ENCODE measurements at places on chromosomes 11 and 22.

DNA sequence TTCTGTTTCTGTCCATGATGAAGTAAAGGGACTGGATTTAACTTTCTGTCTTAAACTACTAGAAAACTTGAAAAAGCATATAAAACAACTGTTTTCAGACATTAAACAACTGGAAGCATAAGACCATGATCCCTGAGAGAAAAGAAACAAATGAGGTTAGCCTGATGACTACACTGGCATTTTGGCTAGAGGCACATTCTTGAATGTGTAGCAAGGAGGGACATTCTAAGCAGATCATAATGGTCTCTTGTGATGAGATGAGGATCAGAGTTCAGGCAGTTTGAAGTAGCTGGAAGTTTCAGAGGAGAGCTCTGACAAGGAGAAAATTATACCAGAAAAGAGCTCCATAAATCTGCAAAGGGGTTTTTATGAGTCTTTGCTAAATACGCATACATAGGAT lies 75.4 kb downstream of the AASDHPPT start:
- no peak for DNase-seq

DNA sequence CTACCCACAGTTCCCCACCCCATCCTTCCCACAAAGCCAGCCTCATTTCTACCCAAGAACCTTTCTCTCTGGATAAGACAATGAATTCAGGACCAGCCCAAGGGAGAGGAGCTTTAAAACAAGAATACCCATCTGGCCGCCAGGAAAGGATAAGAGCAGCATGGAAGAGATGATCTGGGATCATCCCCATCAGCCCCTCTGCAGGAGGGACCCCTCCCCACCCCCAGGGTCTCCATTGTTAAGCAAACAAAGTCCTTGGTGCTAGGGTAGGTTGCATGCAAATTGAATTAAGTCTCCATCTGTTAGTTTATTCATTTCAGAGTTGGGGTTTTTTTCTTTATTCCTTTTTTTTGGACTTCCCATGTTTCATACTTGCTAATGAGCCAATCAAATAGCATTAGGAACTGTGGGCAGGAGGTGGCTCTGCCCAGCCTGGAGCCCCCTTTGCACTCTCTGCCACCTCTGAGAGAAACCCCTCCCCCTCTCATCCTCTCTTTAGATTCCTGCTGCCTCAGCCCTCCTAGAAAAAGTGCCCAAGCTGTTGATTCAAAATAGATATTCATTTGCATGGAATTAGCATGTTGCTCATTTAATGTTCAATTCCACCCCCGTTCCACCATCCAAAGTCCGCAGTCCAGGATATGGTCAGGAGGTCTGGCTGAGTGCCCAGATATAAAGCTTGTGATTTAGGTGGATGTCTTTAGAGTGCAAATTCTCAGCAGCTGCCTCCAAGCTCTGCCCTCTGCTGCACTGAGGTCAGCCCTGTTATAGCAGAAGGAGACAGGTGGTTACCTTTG lies 138.5 kb upstream of the NCAM1 start:
- DNase-seq: no peak

DNA sequence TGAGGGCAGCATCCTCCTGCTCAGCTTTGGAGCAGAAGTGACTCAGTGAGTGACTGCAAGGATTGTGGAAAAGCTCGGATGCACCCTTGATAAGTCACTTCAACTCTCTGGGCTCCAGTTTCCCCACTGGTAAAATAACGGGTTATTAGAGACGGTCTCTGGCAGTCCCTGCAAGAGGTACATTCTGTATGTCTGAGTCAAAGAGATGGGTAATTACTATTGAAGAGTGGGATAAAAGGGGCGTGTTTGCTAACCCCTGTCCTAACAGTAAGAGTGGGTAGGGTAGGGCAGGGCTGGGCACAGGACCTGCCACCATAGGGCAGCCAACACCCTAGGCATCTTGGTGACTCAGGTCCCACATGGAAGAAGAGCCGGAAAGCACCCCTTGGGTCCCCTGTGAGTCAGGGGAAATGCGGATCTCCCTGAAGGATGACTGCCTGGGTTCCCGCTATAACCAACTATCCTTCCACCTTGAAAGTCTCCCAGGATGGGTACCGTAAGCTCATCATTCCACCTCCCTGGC lies 7.3 kb upstream of the AHNAK start:
- DNase-seq: no peak

DNA sequence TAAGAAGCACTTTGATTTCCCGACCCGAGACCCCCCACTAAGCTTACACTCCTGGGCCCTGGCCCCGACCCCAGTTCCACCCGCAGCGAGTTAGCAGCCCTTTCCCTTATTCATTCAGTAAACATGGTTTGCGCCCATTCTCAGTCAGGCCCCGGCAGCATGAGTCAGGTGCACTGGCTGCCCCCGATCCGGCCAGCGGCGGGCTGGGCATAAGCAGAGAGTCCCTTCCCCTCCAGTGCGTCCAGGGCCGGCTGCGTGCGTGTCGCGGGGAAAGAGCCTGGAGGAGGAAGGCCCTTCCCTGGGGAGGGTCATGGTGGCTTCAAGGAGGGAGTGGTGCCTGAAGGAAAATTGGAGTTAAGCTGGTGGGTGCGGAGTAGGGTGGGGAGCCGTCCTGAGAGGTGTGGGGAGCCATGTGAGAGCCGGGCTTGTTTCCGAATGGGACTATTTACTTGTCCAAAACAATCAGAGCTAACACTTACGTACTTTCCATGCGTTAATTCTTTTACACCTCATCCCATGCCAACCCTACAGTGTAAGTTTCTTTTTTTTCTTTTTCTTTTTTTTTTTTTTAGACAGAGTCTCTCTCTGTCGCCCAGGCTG lies 657 bp downstream of the IGHMBP2 start:
- peak; percentile 9 for DNase-seq

DNA sequence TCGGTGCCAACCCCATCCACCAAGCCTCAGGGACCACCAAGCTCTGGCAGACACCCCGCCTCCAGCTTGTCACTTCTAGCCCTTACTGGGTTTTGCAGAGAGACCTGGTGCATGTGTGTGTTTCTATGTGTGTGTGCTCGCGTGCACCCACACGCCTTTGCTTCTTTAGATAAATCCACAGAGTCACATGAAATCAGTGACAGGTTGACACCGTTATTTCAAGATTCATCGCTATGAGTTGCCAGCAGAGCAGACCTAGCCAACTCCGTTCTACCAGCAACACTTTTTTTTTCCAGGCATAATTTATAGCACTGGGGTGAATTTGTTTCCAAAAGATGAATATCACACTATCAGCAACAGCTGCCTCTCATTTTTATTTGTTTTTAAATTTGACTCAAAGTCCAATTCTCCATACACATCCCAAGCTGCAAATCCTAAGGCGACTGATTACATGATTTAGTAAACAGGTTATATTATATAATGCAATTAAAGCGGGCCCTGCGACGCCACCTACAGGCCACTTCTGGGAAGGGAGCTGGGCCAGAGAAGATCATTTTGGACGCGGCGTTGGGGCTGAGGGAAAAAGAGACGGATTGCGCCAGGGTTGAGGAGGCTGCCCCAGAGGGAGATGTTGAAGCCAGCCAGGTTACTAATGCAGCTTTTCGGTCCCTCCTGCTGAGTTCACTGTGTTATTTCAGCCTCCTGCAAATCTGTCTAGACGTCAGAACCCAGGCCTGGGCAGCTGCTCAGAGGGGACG lies 150.5 kb downstream of the FEZ1 start:
- DNase-seq: no peak

GRCh38 chr22:24594569-24595120 lies 1.8 kb upstream of the LRRC75B start:
- no peak for DNase-seq

DNA sequence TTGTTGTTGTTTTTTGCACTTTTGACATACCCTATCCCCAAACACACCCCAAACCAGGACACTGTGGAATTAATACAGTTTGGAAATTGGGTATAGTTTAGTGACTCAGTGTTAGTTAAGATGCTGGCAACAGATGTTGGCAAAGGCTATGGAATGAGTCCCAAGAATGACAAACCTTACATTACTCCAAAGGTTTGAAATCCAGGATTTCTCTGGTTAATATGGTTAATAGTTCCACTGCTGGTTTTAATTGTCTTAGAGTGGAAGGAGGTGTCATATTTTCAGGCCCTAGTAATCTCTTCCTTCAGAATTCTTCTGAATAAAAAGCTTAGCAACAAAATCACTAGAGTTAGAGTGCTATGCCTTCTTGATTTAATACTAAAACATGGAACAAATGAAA lies 775 bp downstream of the LPXN start:
- DNase-seq: no peak

GRCh38 chr11:102385085-102386007 lies 38.3 kb downstream of the BIRC2 start:
- no peak for DNase-seq

GRCh38 chr11:76666830-76667229 lies 3.7 kb downstream of the LRRC32 start:
- DNase-seq: no peak

DNA sequence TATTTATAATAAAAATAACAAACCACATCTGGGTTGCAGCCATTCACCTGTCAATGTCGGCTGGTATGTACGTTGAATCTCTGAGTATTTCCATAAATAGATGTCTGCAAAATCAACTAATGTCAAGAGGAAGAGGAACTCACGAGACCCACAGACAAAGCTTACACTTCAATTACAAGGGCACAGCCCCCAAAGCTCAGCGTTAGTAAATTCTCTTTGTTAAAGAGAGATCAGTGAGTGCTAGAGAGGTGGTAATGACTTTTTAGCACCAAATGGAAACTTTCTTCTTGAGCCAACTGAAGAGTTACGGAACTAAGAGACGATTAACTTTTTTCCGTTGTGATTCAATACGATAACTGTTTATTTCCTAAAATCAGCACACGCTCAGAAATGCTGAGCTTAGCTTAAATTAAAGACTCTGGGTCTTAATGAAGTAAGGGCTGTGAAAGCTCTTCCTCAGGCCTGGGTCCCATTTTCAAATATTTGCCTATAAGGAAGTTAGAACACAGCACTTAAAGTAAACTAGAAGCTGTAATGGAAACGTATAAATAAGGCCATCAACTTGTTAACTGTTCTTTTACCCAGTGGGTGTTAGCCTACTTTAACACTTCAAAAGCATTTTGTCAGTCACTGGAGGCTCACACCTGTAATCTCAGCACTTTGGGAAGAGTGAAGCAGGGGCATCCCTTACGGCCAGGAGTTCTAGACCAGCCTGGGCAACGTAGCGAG lies 22.8 kb upstream of the TFIP11 start:
- no peak for DNase-seq

GRCh38 chr22:50461536-50461935 lies 13.3 kb downstream of the SBF1 start:
- no peak for DNase-seq

GRCh38 chr11:125082611-125083311 lies 19.7 kb downstream of the SLC37A2 start:
- no peak for DNase-seq

DNA sequence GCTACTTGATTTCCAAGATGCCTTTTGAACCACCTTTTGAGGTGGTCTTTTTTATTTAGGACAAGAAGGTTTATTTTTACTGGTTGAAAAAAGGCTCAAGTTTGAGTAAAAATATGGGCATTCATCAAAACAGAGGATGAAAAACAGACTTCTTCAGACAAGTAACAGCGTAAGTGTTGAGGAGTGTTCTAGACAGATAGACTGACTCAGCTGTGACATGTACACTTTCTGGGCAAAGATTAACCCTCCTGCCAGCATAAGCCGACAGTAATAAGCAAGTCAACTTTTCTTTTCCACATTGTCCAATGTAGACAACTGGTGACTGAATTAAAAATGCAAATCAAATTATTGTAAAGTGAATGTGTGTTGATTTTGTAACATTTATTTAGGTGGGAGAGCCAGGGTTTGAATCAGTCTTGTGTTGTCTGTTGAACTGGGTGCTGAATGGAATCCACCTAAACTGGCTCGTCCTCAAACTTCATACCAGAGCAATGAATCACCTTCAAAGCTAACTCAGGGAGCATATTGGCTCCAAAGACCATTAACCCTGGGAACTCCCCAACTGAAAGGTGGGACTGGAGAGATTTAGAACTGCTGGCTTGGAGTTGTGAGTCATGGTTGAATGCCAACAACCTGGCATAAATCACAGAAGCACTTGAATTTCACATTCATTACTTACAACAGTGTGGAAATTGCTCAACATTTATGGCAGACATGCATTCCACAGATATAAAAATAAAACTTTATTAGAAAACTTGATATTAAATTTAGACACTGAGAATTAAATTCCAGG lies 377.0 kb downstream of the ETS1 start:
- DNase-seq: no peak

- no peak for DNase-seq
Observed at GRCh38 chr11:69158301-69159149, 2.8 kb downstream of the SMIM38 start.

- DNase-seq: no peak
Observed at GRCh38 chr11:80417681-80418080, 976.9 kb upstream of the TENM4 start.

GRCh38 chr11:78318321-78319114 lies 99.1 kb downstream of the GAB2 start:
- no peak for DNase-seq

DNA sequence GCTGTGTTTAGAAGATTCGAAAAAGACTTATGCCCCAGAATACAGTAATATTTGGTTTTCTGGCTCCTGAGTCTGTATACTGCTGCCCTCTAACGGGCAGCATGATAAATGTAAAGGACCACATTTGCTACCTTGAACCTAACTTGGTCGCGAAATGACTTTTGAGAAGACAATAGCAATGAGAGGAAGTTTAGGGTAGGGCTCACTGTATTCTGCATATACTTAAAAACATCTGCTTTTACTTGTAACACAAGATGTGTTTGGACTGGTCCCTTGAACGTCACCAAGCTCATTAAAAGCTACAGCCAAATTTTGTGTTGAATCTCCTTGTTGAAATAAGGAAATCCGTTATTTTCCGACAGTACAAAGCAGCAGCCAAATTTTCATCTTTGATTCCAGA lies 309.1 kb downstream of the SWAP70 start:
- DNase-seq: no peak

GRCh38 chr11:64787526-64788320 lies 9.4 kb upstream of the SF1 start:
- DNase-seq: peak; percentile 40

DNA sequence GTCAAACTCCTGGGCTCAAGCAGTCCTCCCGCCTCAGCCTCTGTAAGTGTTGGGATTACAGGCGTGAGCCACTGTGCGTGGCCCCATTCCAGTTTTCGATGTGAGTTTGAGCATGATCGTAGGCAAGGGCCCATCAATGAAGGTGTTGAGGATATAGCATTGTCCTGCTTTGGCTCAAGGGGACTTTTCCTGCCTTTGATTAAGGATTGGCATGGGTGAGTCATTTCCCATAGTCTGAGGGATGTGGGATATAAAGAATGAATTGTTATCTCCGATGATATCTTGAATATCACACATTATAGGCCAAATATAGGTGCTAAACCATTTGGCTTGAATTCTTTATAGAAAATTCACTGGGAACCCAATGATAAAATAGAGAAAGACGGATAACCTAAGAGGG lies 30.4 kb downstream of the STIM1 start:
- no peak for DNase-seq

- DNase-seq: no peak
Observed at GRCh38 chr11:112995423-112996090, 34.3 kb downstream of the NCAM1 start.

Measured in activated effector memory CD4-positive, alpha-beta T cell treated with Interleukin-2 at 50 U/mL for 16 hours (primary cell).